ENCODE measurements at places on chromosomes 5 and 9. TPM values are rescaled to one million over a fixed set of nuclear protein-coding genes. Genes with fewer than 3 reads are reported as not detected.

Gene CCL27
- polyA plus RNA-seq: not detected

Gene CAMK4
- 5.5 TPM for polyA plus RNA-seq

Gene DIRAS2
- polyA plus RNA-seq: 3.2 TPM

Gene CNTFR
- polyA plus RNA-seq: 32.6 TPM

Gene NOTCH1
- polyA plus RNA-seq: 19.4 TPM

Gene MARCHF3
- polyA plus RNA-seq: 13.0 TPM

DNA sequence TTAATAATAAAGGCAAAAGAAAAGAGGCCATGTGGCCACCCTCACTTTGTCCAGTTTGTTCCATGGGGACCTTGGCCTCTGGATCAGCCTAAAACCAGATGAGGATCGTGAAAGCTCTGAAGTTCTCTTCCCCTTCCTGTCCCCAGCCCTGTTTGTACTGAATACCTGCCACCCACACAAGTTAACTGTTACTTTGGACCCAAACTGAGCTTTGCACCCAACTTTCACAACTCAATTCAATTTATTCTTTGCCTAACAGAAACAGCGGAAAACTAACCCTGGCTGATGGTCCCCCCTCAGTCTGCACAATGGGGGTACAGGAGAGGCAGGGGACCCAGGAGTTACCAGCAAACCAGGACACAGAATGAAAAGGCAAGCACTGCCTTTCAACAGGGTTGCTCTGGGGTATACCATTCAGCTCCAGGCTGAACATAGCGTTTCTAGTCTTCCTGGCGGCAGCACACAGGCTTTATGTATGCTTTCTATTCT, 28.2 kb downstream of the ABCA1 start:
- no peak for DNase-seq

- DNase-seq: no peak
These were observed 1.5 kb downstream of the CERT1 start for GRCh38 chr5:75509956-75510355.

GRCh38 chr9:109097146-109097545, 22.6 kb downstream of the TMEM245 start:
- no peak for DNase-seq

DNA sequence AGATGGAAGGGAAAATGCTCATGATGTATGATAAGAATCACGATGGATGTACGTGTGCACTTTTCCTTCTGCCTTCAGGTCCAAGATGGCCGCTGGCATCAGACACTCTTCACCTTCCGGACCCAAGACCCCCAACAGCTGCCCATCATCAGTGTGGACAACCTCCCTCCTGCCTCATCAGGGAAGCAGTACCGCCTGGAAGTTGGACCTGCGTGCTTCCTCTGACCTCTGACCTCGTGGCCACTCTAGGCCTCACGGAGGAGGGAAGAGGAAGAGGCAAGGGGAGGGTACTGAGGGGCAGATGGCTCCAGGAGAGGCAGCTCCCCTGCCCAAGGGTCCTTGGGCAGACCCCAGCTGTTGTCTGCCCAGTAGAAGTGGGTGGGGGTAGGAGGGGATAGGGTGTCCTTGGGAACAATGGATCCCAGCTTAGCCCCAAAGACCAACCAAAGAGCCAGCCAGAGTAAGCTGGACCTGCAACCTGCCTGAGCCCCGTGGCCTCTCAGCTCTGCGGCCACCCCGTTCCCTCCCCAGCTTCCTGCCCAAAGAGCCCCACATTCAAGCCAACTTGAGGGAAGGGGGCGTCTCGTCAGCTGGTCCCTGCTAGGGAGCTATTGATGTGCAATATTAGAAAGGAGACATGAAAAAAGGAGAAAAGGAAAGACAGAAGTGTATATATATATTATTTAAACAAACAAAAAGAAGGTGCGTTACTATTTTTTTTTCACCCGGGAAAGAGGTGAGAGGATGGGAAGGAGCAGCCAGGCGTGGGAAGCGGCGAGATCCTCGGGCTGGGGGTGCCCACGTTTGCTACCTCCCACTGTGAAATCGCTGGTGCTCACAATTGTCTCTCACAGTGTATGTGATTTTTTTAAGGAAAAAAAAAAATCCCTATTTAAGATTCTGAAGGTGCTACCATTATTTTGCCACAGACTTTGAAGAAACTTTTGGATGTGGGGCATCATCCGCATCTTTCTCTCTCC, 12.1 kb upstream of the ORM1 start:
- DNase-seq: no peak
